ENCODE measurements at places on chromosomes 11 and 22.

DNA sequence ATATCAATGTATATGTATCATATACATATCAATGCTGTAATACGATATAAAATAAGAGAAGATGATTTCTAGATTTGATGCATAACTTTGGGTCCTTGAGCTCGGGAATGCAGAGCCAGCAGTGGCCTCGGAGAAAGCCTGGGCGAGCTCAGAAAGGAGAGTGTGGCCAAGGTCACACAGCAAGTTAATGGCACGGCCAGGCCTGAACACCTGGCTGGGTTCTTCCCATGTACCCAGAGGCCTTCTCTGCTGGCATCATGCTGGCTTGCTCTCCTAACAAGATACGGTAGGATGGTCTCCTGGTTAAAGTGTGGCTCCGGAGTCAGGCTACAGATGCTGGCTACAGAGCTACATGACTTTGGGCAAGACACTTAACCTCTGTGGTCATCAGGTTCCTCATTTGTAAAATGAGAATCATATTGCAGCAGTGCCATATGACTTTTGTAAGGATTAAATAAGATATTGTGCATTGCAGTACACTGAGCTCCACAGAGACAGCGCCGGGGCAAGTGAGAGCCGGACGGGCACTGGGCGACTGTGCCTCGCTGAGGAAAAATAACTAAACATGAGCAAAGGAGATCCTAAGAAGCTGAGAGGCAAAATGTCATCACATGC lies 29.9 kb downstream of the TPST2 start:
- no peak for DNase-seq

- no peak for DNase-seq
Observed at GRCh38 chr11:134398644-134399292, 13.3 kb downstream of the B3GAT1 start.

- no peak for DNase-seq
Observed at GRCh38 chr11:120561286-120561685, 49.7 kb downstream of the GRIK4 start.

- DNase-seq: no peak
Observed at GRCh38 chr22:46121523-46122287, 28.6 kb upstream of the PPARA start.

DNA sequence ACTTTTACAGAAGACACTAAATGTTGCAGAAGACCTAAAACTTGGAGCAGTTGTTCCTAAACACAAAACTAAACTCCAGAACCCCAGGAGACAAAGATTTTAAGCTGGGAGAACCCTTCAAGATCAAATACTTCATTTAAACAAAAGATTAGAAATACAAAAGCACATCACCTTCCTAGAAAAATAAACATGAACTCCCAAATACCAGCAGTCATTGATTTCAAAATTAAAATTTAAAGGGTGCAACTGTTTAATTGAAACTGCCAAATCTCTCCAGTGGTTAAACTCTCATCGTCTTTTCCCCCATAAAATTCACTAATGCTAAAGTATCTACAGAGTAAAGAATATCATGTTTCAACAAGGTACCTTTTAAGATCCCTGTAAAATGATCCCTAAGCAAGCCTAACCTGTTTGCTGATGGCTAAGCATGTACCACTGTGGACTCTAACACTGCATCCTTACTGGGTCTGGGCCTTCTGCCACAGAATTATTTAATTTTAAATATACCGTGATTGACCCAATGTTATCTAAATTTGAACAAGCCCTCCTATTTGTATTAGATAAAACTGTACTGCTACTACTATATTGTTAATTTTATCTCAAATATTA lies 53.7 kb upstream of the CCDC34 start:
- no peak for DNase-seq

DNA sequence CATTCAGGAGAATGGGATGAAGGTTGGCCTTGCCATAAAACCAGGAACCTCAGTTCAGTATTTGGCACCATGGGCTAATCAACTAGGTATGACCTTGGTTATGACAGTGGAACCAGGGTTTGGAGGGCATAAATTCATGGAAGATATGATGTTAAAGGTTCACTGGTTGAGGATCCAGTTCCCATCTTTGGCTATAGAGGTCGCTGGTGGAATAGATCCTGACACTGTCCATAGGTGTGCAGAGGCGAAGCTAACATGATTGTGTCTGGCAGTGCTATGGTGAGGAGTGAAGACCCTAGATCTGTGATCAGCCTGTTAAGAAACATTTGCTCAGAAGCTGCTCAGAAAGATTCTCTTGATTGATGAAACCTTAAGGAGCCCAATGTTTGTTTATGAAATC lies 5.7 kb downstream of the NF2 start:
- no peak for DNase-seq

GRCh38 chr22:50520826-50521453 lies 4.5 kb downstream of the SCO2 start:
- no peak for DNase-seq

DNA sequence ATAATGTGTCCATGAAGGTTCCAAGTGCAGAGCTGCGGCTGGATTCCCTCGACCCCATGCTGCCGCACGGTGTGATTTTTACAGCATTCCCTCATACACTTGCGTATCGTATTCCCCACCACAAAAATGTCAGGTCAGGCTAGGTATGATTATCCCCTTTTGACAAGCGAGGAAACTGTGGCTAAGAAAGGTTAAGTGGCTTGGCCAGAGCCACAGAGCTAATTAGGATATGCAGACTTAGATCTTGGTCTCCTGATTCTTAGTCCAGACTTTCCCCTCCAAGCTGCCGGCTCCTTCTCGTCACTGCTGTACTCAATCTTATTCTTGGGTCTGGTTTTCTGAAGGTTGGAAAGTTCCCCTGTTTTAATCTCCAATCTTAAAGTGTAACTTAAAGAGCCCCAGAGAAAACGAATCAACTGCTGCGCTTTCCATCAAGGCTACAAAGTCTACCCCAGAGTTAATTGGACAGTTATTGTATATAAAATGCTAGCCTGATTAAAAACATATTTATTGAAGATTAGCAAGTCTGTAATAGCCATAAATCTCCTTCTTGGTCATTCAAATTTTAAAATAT lies 176.6 kb downstream of the ADAMTS15 start:
- DNase-seq: no peak

- DNase-seq: no peak
Observed at GRCh38 chr11:133978794-133979193, 22.0 kb upstream of the IGSF9B start.

GRCh38 chr11:886568-886967 lies 24.0 kb downstream of the CHID1 start:
- DNase-seq: no peak

DNA sequence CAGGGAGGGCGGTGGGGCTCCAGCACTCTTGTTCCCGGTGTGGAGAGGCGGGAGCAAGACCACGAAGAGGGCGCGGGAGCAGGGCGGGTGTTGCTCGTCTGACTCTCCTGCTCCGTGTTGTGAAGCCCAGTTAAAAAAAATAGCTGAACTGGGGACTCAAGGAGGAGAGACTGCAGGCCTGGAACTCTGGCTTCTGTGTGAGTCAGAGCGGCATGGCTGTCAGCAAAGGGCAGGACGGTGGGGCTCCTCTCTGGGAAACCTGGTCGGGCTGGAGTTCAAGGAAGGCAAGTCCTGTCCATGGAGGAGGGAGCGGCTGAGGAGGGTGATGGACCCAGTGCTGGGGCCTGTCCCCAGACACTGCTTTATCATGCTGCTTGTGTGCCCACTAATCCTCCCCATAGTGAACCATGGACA lies 152.3 kb downstream of the FEZ1 start:
- no peak for DNase-seq

DNA sequence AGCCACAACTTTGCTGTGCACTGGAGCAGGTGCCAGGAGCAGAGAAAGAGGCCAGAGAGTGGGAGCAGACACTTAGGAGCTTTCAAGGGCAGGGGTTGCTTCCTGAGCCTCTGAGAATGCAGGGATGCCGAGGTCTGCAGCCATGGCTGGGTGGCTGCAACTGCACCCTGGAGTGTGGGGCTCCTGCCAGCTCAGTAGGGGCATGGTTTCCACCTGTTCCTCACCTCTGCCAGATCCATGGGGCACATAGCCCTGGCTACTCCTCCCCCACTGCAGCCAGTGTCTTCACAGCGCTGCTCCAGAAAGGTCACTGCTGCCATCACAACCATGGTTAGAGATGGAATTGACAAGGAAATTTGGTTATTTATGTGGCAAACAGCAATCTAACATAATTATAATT lies 404.8 kb downstream of the CNTN5 start:
- DNase-seq: no peak

GRCh38 chr11:2148595-2148994 lies 9.4 kb upstream of the IGF2 start:
- no peak for DNase-seq

DNA sequence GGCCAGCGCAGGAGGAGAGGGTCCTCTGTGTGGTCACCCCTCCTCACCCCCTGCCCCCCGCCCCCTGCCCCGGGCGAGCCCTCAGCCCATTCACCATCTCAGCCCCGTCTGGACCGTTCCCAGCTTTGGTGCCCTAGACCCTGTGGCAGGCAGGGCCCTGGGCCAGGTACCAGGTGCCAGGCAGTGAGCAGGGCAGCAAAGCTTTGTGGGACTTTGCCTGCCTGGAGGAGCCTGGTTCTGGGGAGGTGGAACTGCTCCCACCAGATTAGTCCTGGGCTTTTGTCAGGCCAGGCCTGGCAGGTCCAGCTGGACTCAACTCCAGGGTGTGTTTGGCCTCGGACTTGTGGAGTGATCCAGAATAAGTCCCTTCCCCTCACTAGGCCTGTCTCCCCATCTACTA lies 13.7 kb upstream of the MYRF start:
- no peak for DNase-seq

DNA sequence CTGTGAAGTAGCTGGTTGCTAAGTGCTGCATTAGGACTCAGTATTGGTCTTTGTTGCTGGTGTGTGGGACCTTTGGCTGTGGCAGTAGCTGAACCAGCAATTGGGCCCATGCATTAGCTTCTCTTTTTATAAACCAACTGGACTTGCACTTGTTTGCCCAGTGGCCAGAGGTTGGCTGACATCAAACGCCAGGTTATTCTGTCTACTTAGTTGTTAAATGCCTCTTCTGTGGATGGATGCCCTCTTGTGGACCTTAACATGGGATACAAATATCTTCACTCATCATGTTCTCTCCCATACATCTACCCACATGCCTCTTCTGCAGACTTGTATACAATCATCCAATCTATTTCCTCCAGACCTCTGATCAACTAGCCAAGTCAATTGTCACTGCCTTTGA lies 26.4 kb upstream of the ARHGAP20 start:
- no peak for DNase-seq

- DNase-seq: no peak
Observed at GRCh38 chr11:17403980-17404759, 15.7 kb upstream of the KCNJ11 start.
